ENCODE measurements at places on chromosomes 6 and 20.
A peak's percentile ranks its signal among the peaks of the same experiment; 100 is the strongest.

- DNase-seq, result no peak
Measured at GRCh38 chr6:11851387-11851786, 72.8 kb upstream of the ADTRP start.

- DNase-seq, result no peak
Measured at GRCh38 chr20:10563935-10564492, 109.8 kb downstream of the JAG1 start.

- DNase-seq, result no peak
Measured at GRCh38 chr6:159866286-159867247, 24.2 kb upstream of the MAS1 start.

GRCh38 chr6:105560611-105561066 is 157.8 kb upstream of the PREP start:
- no peak for DNase-seq

DNA sequence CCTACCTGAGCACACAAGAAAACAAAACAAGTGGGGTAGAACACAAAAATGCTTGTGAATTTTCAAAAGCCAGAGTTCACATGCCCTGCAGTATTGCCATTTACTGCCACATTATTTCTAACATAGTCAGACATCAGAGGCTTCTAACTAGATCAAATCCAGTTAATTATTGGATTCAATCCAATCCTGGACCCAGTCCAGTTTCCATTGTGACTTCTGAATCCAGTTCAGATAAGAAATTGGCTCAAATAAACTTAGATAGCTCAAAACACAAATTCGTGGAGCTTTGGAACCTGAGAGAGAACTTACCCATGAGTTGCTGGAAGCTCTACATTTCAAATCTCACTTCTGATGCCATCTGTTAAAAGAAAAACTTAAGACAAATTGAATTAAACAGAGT is 85.2 kb upstream of the ANKEF1 start:
- peak; percentile 14 for DNase-seq

- no peak for DNase-seq
Measured at GRCh38 chr6:132730560-132730959, 16.7 kb upstream of the VNN1 start.

- DNase-seq, result peak; percentile 76
Measured at GRCh38 chr20:63957004-63957689, 931 bp upstream of the UCKL1 start.

DNA sequence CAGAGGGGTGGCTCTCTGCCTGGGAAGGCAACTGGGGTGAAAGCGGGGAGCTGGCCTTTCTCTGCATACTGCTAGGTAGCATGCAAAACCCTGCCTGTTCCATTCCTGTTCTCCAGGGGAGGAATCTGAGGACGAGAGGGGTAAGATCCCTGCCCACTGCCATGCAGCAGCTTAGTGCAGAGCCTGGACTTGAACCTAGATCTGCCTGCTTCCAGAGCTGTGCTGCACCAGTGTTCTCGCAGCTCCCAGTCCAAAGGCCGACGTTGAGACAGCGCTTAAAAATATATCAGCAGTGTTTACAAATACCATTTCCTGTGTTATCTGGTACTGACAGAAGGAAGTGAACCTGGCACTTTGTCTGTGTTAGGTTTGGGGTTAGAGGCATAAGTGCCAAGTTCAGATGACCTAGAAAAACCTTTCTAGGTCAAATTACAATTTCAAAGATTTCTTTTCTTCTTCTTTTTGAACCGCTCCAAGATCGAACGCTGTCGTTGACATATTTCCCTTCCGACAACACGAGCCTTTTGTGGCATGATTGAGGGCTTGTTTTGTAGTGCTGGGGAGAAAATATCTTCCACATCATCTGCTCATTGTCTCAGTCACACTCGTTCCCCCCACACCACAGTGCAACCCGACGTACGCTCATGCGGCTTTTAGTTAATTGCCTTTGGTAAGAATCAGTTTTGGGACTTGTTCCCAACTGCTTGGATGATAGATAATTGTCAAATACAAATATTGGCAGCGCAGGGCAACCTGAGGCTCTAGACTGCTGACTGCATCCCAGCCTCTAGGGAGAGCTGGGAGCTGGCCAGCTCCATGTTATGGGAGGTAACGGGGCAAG is 44.6 kb downstream of the TOX2 start:
- DNase-seq, result peak; percentile 65

DNA sequence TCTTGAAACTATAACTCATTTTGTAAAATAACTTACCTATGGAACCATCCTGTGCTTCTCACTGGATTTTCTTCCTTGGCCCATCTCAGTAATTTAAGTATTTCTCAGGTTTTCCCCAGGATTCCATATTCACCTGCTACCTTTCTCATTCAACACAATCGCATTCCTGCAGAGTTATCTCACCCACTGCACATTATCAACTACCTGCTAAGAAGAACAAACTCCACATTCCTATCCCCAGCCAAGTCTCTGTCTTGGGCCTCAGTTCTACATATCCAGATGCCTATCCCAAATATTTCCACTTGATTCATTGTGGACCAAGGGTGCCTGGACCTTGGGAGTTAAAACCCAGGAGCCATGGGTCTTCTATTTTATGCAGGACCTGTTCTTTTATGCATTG is 60.2 kb upstream of the KCNQ5 start:
- DNase-seq, result no peak

DNA sequence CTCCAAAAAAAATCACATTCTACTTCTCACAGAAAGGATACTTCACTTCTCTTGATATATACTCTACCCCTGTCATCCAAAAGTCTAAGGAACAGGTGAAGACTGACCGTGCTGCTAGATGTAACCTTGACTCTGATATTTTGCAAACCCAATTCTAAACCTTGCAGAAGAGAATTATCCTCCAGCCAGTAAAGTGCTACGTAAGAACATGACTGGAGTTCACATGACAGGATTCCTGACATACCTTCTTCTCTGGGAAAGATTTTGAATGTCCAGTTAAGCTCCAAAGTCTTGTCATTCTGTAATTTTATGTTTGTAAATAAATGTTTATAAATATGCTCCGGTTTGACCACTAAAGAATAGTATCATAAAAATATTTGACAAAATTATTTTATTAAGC is 35.8 kb downstream of the BTBD9 start:
- DNase-seq, result no peak

DNA sequence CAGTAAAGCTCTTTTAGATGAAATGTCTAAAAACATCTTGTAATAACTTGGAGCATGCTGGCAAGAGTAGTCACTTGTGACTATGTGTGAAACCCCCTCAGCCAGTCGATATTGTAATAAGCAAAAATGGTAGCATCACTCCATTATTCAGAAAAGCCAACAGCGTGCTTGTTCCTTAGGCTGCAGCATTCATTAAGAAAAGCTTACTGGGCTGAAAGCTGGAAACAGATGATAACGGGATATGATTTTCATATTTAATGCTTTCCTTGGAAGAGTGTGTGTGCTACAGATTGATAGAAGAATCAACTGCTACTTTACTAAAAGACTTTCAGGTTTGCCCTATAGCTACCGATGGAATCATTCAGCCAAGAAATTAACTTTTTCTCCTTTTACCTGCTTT is 20.3 kb downstream of the KIZ start:
- no peak for DNase-seq

DNA sequence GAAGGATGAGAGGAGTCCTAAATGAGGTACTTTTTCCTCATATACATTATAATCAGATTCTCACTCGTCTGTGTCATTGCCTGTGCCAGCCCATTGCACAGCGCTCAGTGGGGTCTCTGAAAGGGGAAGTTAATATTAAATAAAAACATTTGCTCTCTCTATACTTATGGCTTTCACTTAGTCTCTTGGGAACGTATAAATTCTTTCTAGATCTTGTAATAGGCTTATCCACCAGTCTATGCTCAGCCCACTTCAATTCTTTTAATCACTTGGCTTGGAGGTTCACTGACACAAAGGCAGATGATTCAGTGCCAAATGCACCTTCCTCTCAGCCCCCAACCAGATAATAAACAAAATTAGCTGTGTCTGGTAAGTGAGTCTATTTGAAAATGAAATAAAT is 164.3 kb upstream of the OGFRL1 start:
- no peak for DNase-seq

- DNase-seq, result no peak
Measured at GRCh38 chr6:121482004-121482693, 46.7 kb downstream of the GJA1 start.

DNA sequence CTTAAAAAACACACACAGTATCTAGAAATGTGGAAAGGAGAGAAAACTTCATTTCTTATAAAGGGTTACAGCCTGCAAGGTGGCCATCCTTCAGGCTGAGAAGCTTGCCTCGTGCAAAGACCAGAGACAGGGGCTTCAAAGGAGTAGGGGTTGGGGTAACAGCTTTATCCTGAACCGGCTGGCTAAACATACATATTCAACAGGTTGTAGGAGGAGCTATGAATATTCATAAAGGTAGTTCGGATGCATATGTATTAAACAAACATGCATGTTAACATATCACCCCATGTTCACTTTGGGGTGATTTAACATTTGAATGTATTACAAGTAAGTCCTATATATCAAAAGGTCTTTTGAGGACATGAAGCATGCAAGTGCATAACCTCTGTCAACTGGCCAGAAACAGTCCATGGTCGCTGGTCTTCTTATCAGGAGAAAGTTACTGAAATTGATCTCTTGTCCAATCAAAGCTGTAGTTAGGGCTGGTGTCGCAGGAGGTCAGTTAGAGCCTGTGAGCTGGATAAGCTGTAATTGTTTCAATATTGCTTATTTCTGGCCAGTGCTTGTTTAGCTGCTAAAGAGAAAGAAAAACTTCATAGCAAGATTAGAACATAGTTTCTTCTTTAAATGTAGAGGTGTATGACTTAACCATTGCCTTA is 2.3 kb upstream of the STMND1 start:
- DNase-seq, result no peak
